Kidney capillary endothelial cell (primary cell): ENCODE measurements at places on chromosomes 3 and 15.

DNA sequence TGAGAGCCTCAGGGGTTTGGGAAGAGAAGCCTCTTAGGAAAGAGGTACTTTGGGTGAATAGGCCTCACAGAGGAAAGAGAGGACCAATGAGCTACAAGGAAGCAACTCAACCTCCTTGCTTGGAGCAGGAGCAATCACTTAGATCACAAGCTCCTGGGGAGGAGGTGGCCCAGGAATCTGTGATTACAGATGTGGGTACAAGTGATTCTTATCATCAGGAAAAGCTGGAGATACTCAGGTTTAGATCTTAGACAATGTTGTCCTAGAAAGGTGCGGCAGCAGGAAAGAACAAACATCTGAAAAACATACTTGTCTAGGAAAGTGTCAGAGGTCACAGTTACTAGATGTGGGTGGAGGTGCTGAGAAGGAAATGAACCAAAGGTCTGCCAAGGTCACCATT lies 8.2 kb downstream of the PARP16 start:
- no peak for DNase-seq

DNA sequence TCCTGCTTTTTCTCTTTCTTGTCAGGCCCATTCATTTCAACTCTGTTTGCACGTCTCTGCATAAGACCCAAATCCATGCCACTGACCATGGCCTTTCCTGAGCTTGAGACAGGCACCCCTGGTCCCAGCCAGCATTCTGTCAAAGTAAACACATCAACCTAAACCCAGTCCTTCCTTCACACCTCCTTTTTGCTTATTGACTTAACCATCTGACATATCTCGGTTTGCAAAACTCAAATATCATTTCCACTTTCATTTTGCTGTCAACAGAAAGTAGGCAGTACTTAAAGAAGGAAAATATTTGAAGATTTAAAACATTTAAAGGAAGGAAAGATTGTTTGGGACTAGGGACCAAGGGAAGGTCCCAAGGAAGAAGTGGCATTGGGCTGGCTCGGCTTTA lies 48.2 kb upstream of the KBTBD8 start:
- no peak for DNase-seq

DNA sequence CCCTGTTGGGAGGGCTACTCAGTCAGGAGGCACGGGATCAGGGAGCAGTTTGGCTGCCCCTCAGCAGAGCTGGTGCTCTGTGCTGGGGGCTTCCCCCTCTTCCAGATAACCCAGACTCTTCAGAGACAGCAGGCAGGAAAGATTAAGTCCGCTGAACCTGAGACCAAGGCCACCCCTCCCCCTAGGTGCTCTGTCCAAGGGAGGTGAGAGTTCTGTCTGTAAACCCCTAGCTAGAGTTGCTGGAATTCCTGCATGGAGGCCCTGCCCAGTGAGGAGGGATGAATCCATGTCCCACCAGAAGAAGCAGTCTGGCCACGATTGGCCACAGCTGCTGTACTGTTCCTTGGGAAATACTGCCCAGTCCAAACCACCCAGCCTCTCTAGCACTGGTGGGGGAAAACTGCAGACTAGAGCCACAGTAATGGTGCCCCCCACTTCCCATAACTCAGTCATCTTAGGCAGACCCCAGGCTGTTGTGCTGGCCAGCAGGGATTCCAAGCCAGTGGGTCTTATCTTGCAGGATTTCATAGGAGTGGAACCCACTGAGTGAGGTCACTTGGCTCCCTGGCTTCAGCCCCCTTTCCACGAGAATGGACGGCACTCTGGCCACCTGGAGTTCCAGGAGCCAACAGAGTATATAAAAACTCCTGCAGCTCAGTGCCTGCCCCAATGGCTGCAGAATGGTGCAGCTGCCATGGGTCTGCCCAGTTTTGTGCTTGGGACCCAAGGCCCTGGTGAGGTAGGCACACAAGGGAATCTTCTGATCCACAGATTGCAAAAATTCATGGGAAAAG lies 42.9 kb downstream of the NPAP1 start:
- DNase-seq: no peak

DNA sequence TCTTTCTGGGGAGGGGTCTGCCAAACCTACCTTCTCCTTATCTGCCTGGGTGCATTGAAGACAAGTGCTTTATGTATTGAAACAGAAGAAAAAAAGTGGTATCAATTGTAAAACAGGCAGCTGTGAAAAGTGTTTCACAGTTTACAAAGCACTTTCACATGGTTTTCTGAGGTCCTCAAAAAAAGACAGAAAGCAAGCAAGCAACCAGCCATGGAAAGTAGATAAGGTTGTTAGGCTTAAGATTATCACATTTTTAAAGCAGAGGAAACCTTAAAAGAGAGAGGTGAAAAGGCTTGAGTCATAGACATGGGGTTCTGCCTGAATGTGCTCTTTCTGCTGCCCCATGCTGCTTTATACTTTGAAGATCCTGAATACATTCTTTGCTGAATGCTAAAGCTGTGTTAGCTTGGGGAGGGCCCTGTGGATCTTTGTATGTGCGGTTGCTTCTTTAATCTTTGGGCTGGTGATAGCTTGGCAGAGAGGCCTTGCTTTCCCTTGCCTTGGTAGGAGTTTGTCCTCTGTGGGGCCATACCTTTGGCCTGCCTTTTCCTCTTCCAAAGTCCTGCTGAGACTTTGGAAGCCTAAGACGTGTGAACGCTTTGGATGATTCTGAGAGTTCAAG lies 2.6 kb downstream of the SMAD3 start:
- DNase-seq: no peak

- DNase-seq: no peak
Measured at GRCh38 chr3:146750196-146750595, 145.1 kb upstream of the PLSCR5 start.

- DNase-seq: no peak
Measured at GRCh38 chr15:60859996-60860494, 369.1 kb downstream of the RORA start.

DNA sequence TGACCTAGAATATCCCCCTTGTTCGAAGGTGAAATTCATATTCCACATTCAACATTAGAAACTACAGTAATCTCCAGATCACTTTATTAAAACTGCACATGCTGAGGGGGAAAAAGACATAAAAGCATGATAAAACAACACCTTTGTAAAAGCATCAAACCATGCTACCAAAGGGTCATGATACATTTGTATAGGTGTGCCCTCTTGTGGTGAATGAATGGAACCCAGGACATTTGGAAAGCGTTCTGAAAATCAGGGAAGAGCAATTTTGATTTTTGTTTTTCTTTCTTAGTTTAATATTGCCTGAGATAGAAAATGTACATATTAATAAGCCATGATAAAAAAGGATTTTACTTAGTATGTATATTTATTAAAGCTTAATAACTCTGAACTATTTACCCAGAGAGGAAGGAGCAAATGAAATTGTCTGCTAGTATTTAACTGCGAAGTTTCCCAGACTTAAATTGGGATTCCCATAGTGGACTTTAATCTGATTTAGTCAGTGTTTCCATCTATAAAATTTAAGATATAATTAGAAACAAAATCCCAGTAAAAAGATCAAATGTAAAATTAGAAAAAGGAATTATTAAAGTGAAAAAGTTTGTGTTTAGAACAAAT lies 105.8 kb upstream of the ARL6 start:
- DNase-seq: peak; percentile 18

- DNase-seq: peak; percentile 79
Measured at GRCh38 chr15:71133747-71134472, 18.6 kb downstream of the THSD4 start.

GRCh38 chr15:74829991-74830390 lies 3.6 kb downstream of the CPLX3 start:
- no peak for DNase-seq
